ENCODE measurements at places on chromosomes 2 and 18. TPM values are rescaled to one million over a fixed set of nuclear protein-coding genes. Genes with fewer than 3 reads are reported as not detected.

DOCK10 gene
- total RNA-seq = 7.7 TPM

KIF5C gene
- total RNA-seq = 24.3 TPM

NOL4 gene
- 1.9 TPM for total RNA-seq

RNF149 gene
- total RNA-seq = 36.4 TPM

MC5R gene
- 0.26 TPM for total RNA-seq

C1GALT1C1L gene
- not detected for total RNA-seq

TOGARAM2 gene
- 0.73 TPM for total RNA-seq

B4GALT6 gene
- 17.7 TPM for total RNA-seq

TTN gene
- total RNA-seq = 0.50 TPM

ABHD1 gene
- not detected for total RNA-seq

ZBTB7C gene
- total RNA-seq = 1.4 TPM

TLX2 gene
- not detected for total RNA-seq

DNER gene
- total RNA-seq = 1.0 TPM

LYG2 gene
- total RNA-seq = not detected

SPC25 gene
- 0.60 TPM for total RNA-seq

RNF144A gene
- 4.9 TPM for total RNA-seq

CKAP2L gene
- 2.1 TPM for total RNA-seq

RSAD2 gene
- total RNA-seq = 11.8 TPM

PLGLB1 gene
- 0.59 TPM for total RNA-seq

THADA gene
- 16.2 TPM for total RNA-seq

SERPINB2 gene
- total RNA-seq = 0.60 TPM

GCG gene
- not detected for total RNA-seq
